Left ventricle myocardium inferior (tissue), 1 donor: ENCODE measurements at places on chromosomes 2 and 18. TPM values are rescaled to one million over a fixed set of nuclear protein-coding genes. Genes with fewer than 3 reads are reported as not detected.

The PJVK gene
- 0.91 TPM for total RNA-seq

The FAP gene
- total RNA-seq, result 0.71 TPM

The FASTKD2 gene
- 39.9 TPM for total RNA-seq

The LIMS3 gene
- total RNA-seq, result 5.7 TPM

The SERPINB12 gene
- not detected for total RNA-seq

The DSC1 gene
- total RNA-seq, result 7.5 TPM

DNA sequence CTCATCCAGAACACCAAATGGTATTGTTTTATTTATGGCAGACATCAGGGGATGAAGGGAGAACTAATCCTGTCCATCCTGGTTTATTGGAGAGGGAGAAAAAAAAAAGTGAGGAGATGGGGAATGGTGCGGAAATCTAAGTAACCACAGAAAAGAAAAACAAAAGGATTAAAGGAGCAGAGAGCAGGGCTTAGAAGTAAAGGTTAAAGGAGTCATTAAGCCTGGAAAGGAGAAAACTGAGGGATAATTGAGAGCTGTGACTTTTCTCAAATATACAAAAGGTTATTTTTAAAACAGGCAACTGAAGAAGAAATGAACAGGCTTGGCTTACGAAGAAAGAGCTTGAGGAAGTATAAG lies 127.2 kb upstream of the PPP1CB start:
- no peaks in the 10 kb centered on the region for H3K27me3 ChIP-seq
- no peak for DNase-seq
- H3K4me1 ChIP-seq, result peaks cover 75% of the 10 kb centered on the region
- H3K36me3 ChIP-seq, result no peaks in the 10 kb centered on the region

- H3K36me3 ChIP-seq, result no peaks in the 10 kb centered on the region
- H3K27me3 ChIP-seq, result no peaks in the 10 kb centered on the region
- H3K4me1 ChIP-seq, result no peaks in the 10 kb centered on the region
- no peak for DNase-seq
Observed at GRCh38 chr2:153145470-153145978, 333.0 kb downstream of the RPRM start.

- DNase-seq, result no peak
- no peaks in the 10 kb centered on the region for H3K36me3 ChIP-seq
- peaks cover 17% of the 10 kb centered on the region for H3K4me1 ChIP-seq
- H3K4me3 ChIP-seq, result no peak overlapping the region
Observed at GRCh38 chr2:195586062-195586714, 70.8 kb upstream of the SLC39A10 start.

DNA sequence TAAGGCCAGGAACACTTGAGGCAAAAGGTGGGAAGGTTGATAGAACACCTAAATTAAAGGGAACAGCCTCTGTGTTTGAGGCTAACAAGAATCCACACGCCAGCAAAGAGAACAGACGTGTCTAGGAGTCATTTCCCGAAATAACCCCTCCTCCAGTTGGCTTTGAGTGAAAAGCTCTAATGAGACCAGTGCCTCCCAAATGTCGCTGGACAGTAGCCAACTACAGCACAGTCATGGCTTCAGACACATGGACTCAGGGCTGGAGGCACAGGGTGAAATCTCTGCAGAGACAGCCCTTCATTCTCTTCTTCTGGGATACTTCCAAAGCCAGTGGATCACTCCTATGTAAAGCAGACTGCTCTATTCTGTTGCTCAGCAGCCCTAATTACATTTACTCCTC lies 49.6 kb downstream of the SOWAHC start:
- peaks cover 14% of the 10 kb centered on the region for H3K4me1 ChIP-seq
- no peaks in the 10 kb centered on the region for H3K27me3 ChIP-seq
- H3K4me3 ChIP-seq, result no peak overlapping the region
- H3K27ac ChIP-seq, result no peak overlapping the region
- H3K36me3 ChIP-seq, result no peaks in the 10 kb centered on the region

GRCh38 chr2:70371753-70372152 lies 69.9 kb upstream of the FAM136A start:
- peaks cover 5% of the 10 kb centered on the region for H3K27me3 ChIP-seq
- no peaks in the 10 kb centered on the region for H3K36me3 ChIP-seq
- H3K27ac ChIP-seq, result no peak overlapping the region
- no peak overlapping the region for H3K4me3 ChIP-seq
- DNase-seq, result no peak
- H3K4me1 ChIP-seq, result no peaks in the 10 kb centered on the region

DNA sequence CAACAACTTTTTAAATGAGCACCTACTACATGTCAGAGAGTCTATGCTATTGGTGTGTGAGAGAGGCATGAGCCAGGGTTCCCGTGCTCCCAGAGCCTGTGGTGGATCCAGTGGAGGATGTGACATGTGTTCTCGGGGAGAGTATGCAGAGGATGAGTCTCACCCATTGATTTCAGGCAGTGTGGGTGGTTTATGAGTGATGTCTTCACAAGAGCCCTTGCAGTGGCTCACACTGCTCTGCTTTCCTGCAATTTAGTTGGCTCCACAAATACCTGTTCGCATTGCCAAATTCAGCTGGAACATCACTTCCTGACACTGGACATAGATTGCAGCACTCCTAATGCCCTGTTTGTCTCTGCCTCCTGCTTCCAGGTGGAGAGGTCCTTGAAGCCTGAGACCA lies 243.6 kb upstream of the CXCR4 start:
- no peaks in the 10 kb centered on the region for H3K36me3 ChIP-seq
- H3K27me3 ChIP-seq, result no peaks in the 10 kb centered on the region
- no peak for DNase-seq
- H3K27ac ChIP-seq, result no peak overlapping the region

DNA sequence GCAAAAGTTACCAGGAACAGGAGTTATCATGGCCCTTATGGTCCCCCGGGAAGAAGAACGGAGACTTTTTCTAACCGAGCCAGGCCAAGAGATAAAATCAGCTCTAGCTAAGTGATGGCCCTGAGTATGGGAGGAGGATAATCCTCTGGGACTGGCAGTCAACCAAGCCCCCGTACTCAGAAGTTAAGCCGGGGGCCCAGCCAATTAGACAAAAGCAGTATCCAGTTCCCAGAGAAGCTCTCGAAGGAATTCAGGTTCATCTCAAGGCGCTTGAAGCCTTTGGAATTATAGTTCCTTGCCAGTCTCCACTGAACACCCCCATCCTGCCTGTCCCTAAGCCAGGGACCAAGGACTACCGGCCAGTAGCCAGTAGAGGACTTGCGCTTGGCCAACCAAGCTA lies 365.3 kb upstream of the TCF4 start:
- H3K27me3 ChIP-seq, result no peaks in the 10 kb centered on the region
- DNase-seq, result no peak
- no peak overlapping the region for H3K4me3 ChIP-seq
- H3K36me3 ChIP-seq, result no peaks in the 10 kb centered on the region
- no peak overlapping the region for H3K27ac ChIP-seq
- H3K4me1 ChIP-seq, result peaks cover 3% of the 10 kb centered on the region

GRCh38 chr2:182618672-182619079 lies 97.4 kb upstream of the DNAJC10 start:
- DNase-seq, result no peak
- H3K4me1 ChIP-seq, result peaks cover 23% of the 10 kb centered on the region
- no peak overlapping the region for H3K4me3 ChIP-seq
- H3K36me3 ChIP-seq, result no peaks in the 10 kb centered on the region
- peak overlapping the region; percentile 34 for H3K27ac ChIP-seq

DNA sequence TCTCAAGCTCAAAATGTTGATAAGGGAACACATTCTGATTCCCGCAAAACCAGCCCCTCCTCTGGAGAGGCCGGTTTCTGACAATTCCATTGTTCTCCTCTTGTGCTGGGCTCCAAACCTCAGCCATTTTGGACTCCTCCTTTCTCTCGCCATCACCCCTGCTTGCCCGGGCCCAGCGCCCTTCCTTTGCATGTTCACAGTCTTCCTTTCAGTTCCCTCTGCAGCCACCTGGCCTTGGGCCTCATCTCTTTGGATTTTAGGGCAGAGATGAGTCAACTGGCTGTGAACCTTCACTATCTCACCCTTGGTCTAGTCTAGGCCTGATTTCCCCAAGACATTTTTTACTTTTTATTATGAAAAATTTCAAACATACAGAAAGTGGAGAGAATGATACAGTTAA lies 155.9 kb upstream of the MAP3K20 start:
- DNase-seq, result no peak
- H3K4me1 ChIP-seq, result peaks cover 9% of the 10 kb centered on the region
- no peaks in the 10 kb centered on the region for H3K27me3 ChIP-seq
- H3K4me3 ChIP-seq, result no peak overlapping the region
- H3K36me3 ChIP-seq, result no peaks in the 10 kb centered on the region

DNA sequence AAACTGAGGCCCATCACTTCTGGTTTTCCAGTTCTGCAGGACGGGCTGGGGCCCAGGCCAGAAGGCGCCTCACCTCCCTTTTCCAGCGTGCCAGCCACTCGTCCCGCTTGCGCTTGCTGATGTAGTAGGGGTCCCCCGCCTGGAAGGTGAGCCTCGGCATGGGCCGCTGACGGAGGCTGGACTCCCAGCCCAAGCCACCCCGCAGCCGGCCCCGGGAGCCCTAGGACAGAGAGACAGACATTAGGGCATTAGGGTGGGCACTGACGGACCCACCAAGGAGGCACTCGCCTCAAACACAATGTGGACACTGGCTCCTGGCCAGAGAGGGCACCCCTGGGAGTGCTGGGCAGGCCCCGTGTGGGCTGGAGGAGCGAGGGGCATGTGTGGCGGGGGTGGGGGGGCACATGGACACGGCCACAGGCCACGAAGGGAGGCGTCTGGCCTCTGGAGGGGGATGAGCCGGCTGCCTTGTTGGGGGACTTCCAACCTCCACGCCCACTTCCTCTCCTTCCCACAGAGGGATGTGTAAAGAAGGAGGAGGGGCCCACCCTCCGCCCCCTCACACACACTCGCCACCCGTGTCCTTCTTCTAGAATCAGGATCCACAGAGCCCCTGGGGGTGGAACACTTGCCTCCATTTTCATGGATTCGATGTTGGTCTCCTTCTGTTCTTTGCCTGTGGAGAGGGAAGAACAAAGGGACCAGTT lies 66.7 kb downstream of the DNMT3A start:
- no peak overlapping the region for H3K4me3 ChIP-seq
- peaks cover 41% of the 10 kb centered on the region for H3K36me3 ChIP-seq
- H3K27ac ChIP-seq, result peak overlapping the region; percentile 85

DNA sequence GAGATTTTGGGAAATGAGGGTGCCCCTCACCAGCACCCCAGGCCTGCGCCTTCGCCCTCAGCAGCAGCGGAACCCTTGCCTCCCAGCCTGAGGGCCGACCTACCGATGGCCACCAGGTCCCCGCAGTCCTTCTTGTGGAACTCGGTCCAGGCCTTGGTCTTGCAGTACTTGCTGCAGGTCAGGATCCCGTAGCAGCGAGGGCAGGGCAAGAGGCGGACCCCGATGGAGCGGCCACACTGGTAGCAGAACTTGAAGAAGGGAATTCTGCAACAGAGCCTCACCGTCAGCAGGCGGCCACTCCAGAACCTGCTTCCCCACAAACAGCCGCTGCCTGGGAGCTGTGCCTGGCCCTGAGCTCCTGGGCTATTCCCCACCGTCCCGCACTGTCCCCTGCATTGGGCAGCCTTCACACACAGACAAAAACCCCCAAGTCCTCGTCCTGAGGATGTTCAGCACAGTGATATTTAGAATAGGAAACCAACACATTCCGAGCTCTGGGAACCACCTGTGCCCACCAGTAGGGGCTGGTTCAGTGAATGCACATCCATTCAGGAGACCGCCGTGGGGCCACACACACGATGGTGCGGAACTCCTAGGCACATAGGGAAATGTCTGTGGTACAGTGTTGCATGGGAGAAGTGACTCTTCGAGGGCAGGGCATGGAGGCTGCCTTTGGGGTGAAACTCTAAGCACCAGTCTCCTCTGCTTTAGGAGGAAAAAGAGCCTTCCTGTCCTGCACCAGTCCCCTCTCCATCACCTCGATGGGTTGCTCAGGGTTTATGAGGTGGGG lies 45.6 kb downstream of the GPC1 start:
- no peak for DNase-seq
- no peaks in the 10 kb centered on the region for H3K4me1 ChIP-seq
- H3K4me3 ChIP-seq, result no peak overlapping the region

- peaks cover 47% of the 10 kb centered on the region for H3K4me1 ChIP-seq
- DNase-seq, result no peak
- H3K27me3 ChIP-seq, result no peaks in the 10 kb centered on the region
- H3K4me3 ChIP-seq, result no peak overlapping the region
- H3K27ac ChIP-seq, result no peak overlapping the region
- H3K36me3 ChIP-seq, result no peaks in the 10 kb centered on the region
Observed at GRCh38 chr2:28586867-28587266, 91.0 kb downstream of the PLB1 start.

DNA sequence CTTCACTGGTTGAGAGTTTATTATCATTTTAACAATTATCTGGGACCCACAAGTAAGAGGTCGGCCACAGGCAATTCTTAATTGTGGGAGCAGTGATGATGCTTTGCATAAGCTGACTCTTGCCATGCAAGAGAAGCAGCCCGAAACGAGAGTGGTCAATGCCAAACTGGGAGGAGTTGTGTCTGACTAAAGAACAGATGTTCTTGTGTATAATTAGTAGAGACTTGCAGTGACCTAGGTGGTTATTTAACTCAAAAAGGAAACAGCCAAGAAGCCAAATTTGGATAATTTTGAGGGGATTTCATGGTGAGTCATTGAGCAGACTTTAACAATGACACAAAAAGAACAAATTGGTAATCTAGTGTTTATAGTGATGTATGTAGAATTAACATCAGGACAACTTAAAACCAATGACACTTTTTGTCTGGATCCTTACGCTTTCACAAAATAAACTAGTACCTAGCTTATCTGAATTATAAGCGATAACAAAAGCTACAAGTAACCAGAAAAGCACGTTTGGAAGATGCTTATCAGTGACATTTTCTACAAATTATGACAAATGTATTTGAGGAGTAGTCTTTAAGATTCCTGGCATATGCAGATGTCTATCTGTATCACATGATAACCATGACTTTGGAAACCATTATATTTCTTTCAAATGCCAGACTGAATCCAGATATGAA lies 184.7 kb upstream of the DLGAP1 start:
- DNase-seq, result no peak
- H3K36me3 ChIP-seq, result no peaks in the 10 kb centered on the region
- no peak overlapping the region for H3K27ac ChIP-seq
- H3K4me3 ChIP-seq, result no peak overlapping the region

DNA sequence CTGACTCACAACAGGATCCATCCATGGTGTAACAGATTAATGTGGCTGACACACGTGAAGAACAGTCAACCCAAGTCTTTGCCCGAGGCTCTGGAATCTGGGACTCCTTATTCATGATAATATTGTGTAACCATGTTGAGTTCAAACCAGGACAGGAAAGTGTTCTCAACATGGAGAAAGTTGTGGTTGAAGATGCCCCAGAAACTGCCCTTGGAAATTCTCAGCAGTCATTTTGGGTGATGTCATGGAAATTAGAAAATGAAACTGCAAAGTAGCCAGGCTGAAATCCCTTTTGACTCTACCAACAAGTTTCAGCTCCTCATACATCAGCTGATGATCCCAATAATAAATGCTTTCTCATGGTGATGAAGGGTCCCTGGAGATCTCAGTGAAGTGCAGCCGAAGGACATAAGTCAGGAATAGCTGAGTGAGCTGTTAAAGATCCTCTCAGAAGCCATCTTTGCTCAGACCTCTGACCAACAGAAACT lies 307.7 kb downstream of the TNS1 start:
- no peaks in the 10 kb centered on the region for H3K36me3 ChIP-seq
- no peak overlapping the region for H3K4me3 ChIP-seq
- no peaks in the 10 kb centered on the region for H3K27me3 ChIP-seq
- no peak overlapping the region for H3K27ac ChIP-seq

GRCh38 chr2:233965032-233965603 lies 47.9 kb downstream of the TRPM8 start:
- DNase-seq, result no peak
- no peak overlapping the region for H3K4me3 ChIP-seq
- H3K4me1 ChIP-seq, result peaks cover 6% of the 10 kb centered on the region
- no peak overlapping the region for H3K27ac ChIP-seq

- no peak overlapping the region for H3K27ac ChIP-seq
- no peak for DNase-seq
- H3K4me1 ChIP-seq, result no peaks in the 10 kb centered on the region
- no peaks in the 10 kb centered on the region for H3K27me3 ChIP-seq
- no peaks in the 10 kb centered on the region for H3K36me3 ChIP-seq
- no peak overlapping the region for H3K4me3 ChIP-seq
Observed at GRCh38 chr2:158325782-158326340, 130.7 kb downstream of the CCDC148 start.
